ENCODE measurements at places on chromosomes 7 and 10.

DNA sequence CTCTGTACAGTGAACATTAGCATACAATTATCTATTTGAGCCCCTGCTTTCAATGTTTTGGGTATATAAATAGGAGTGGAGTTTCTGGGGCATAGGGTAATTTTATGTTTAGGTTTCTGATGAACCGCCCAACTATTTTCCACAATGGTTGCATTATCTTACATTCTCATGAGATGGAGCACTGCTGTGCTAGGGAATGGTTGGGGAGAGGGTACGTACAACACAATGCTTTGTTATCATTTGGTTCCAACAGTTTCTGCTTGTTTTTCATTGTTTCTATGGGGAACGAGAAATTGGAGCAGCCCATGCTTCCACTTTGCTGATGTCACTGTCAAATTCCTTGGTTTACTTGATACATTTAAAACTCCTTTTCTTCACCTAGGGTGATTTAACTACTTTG lies 1115.3 kb downstream of the REEP3 start:
- no peak for DNase-seq
- H3K4me1 ChIP-seq: no peaks in the 10 kb centered on the region
- no peaks in the 10 kb centered on the region for H3K27me3 ChIP-seq
- H3K4me3 ChIP-seq: no peak overlapping the region
- no peak overlapping the region for H3K27ac ChIP-seq
- no peaks in the 10 kb centered on the region for H3K36me3 ChIP-seq

DNA sequence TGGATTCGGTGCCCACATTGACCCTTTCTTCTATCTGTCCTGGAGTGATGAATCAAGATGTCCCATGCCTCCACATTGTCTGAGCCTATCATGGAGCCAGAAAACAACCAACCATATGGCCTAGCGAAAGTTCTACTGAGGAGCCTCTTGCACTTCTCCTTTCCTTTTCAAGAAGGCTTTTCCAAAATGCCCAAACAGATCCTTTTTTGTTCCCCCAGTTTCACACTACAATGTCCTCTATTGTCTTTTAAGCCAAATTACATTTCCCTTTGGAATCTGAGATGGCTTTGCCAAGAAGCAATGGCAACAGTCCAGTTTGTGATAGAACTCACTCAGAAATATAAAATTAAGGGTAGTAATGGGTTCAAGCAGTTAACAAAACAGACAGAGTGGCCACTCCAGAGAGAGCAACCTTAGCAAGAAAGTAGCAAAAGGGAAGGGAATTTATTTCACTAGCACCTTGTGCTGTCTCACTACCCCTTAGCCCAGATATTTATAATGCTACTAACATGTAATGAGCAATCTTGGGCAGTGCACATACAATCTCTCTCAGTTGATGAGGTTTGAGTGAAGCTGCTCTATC lies 194.6 kb upstream of the PDE1C start:
- DNase-seq: no peak
- H3K4me3 ChIP-seq: no peak overlapping the region
- H3K27me3 ChIP-seq: no peaks in the 10 kb centered on the region
- H3K36me3 ChIP-seq: no peaks in the 10 kb centered on the region
- no peak overlapping the region for H3K27ac ChIP-seq

DNA sequence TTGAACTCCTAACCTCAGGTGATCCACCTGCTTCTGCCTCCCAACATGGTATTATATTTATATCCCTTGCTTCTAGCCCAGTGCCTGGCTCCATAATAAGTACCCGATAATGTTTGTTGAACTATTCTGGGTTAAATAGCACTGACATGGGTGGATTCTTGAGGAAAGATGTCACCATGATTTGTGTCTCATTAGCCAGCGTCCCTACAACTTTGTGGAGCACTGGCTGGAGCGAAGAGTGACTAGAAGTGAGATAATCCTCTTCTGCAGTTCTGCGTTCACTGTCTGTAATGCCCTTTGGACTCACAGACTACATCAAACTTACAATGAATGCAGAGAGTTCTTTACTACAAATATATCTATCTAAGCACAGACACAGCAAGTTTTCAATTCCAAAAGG lies 16.9 kb upstream of the AKR1E2 start:
- H3K36me3 ChIP-seq: no peaks in the 10 kb centered on the region
- H3K4me3 ChIP-seq: no peak overlapping the region
- no peak for DNase-seq
- H3K4me1 ChIP-seq: no peaks in the 10 kb centered on the region

- H3K27me3 ChIP-seq: no peaks in the 10 kb centered on the region
- no peak overlapping the region for H3K4me3 ChIP-seq
- no peaks in the 10 kb centered on the region for H3K4me1 ChIP-seq
- no peaks in the 10 kb centered on the region for H3K36me3 ChIP-seq
Observed at GRCh38 chr10:90087197-90088023, 386.0 kb downstream of the KIF20B start.

DNA sequence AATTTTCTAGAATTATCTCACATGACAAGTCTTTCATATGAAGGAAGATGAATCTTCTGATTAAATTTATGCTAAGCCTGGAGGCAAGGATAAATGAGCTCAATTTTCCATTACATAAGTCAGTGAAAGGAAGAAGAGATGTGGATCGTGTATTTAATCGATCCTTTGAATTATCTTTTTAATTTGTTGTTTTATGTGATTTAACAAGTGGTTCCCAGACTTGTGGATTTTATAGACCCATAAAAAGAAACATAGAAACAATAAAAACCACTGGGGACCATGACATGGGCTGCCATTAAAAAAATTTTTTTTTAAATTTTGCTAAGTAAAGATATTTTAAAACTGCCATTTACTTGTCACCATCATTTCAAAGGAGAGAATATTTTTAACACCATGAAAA lies 45.0 kb downstream of the SLK start:
- H3K4me3 ChIP-seq: no peak overlapping the region
- no peaks in the 10 kb centered on the region for H3K4me1 ChIP-seq
- peaks cover 3% of the 10 kb centered on the region for H3K36me3 ChIP-seq
- no peak overlapping the region for H3K27ac ChIP-seq
- H3K27me3 ChIP-seq: no peaks in the 10 kb centered on the region

GRCh38 chr10:123568751-123569150 lies 97.4 kb upstream of the GPR26 start:
- no peak for DNase-seq
- H3K27me3 ChIP-seq: no peaks in the 10 kb centered on the region
- no peaks in the 10 kb centered on the region for H3K36me3 ChIP-seq
- H3K4me3 ChIP-seq: no peak overlapping the region

DNA sequence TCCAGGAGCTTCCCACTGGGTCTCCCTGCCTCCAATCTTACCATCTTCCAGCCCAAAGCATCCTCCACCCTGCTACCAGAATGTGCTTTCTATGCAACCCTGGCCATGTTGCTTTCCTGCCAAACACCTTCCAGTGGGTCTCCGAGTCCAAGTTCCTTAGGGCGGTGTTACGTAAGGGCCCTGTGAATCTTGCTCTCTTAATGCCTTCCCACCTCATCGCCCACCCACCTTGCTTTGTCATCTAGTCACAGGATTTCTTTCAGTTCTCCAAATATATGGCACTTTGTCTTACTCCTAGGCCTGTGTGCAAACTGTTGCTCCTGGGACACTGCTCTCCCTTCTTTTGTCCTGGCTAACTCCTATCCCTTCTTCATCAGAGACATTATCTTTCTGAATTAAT lies 344.5 kb downstream of the RPS24 start:
- H3K36me3 ChIP-seq: no peaks in the 10 kb centered on the region
- H3K4me1 ChIP-seq: no peaks in the 10 kb centered on the region
- H3K27me3 ChIP-seq: no peaks in the 10 kb centered on the region
- DNase-seq: no peak
- H3K27ac ChIP-seq: no peak overlapping the region
- H3K4me3 ChIP-seq: no peak overlapping the region

DNA sequence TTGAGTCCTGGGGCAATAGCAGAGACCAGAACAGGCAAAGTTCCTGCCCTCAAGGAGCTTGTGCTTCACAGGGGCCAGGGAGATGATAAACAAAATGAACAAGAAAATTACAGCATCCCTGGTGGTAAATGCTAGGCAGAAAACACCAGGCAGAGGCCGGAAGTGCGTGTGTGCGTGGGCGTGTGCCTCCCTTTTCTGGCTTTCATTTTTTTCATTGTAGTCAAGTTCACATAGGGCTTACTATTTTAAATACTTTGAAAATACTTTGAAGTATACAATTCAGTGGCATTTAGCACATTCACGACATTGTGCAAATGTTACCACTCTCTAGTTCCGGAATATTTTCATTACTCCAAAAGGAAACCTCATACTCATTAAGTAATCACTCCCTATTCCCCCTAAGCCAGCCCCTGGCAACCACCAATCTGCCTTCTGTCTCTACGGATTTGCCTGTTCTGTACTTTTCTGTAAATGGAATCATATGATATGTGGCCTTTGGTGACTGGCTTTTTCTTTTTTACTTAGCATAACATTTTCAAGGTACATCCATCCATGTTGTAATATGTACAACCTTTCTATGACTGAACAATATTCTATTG lies 88.1 kb upstream of the PDCD4 start:
- H3K27ac ChIP-seq: peak overlapping the region; percentile 7
- H3K27me3 ChIP-seq: no peaks in the 10 kb centered on the region
- no peaks in the 10 kb centered on the region for H3K4me1 ChIP-seq
- H3K4me3 ChIP-seq: no peak overlapping the region
- no peaks in the 10 kb centered on the region for H3K36me3 ChIP-seq

GRCh38 chr10:11007476-11008020 lies 10.1 kb upstream of the CELF2 start:
- DNase-seq: no peak
- H3K36me3 ChIP-seq: no peaks in the 10 kb centered on the region
- H3K27me3 ChIP-seq: no peaks in the 10 kb centered on the region
- no peak overlapping the region for H3K27ac ChIP-seq
- no peaks in the 10 kb centered on the region for H3K4me1 ChIP-seq
- H3K4me3 ChIP-seq: no peak overlapping the region

DNA sequence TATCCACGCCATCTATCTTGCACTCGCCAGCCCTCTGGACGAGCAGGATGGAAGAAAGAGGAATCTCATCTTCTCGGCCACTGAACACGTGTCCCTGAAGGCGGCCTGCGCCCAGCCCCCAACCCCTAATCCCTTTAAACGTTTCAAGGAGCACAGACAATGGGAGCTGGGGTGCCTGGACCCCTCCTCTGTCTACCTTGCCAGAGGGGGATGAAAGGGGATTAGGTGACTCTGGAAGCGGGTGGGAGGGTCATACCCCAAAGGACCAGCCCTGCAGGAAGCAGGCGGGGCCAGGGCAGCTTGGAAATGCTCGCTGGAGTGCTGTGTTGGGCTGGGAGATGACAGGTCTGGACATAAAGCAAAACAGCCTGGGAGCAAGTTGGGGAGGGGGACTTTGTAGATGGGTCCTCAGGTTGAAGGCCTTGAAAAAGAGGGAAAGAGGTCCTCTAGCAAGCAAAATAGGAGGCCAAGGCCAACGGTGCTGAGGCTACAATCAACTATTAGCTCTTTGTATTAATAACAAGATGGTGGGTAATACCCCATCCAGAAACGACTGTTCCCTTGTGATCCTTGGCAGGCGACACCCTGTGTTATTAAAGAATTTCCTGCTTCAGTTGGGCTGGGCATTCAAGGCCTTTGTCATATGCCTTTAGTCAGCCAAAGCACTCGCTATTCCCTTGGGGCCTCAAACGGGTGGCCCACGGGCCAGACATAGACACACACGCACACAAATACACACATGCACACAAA lies 126.5 kb upstream of the UNC5B start:
- H3K4me1 ChIP-seq: no peaks in the 10 kb centered on the region
- no peak overlapping the region for H3K27ac ChIP-seq
- H3K36me3 ChIP-seq: no peaks in the 10 kb centered on the region
- DNase-seq: no peak

DNA sequence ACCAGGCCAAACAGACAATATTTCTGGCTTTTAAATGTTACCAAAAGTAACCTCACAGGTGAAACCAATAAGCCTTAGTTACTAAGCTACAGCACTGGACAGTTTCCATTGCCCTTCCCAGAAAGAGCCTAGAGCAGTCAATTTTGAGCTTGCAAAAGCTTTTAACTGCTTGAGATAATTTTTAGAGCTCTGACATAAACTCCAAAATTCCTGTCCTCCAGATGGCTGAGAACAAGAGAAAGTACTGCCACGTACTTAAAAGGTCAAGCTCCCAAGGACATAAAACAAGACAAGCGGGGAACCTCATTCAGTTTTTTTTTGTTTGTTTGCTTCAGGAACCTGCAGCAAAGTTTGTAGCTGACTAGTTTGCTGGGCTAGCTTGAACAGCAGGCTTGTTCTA lies 54.1 kb downstream of the BBS9 start:
- no peaks in the 10 kb centered on the region for H3K4me1 ChIP-seq
- DNase-seq: no peak
- H3K4me3 ChIP-seq: no peak overlapping the region
- H3K27me3 ChIP-seq: no peaks in the 10 kb centered on the region
- H3K36me3 ChIP-seq: no peaks in the 10 kb centered on the region

DNA sequence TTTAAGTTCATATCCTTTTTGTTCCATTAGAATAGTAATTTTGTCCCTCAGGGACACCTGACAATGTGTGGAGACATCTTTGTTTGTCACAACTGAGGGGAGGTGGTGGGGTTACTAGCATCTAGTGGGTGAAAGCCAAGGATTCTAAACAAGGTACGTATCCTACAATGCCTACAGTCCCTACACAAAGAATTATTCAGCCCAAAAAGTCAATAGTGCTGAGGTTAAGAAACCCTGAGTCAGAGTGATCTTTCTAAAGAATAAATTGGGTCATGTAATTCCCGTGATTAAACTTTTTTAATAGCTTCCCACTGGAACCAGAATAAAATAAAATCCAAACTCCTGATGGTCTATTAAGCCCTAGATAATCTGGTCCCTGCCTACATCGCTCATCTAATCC lies 2.7 kb upstream of the ANXA7 start:
- peaks cover 15% of the 10 kb centered on the region for H3K4me1 ChIP-seq
- H3K27ac ChIP-seq: no peak overlapping the region
- DNase-seq: no peak
- H3K4me3 ChIP-seq: no peak overlapping the region
- no peaks in the 10 kb centered on the region for H3K36me3 ChIP-seq

GRCh38 chr7:72435366-72435765 lies 23.2 kb upstream of the CALN1 start:
- H3K4me3 ChIP-seq: no peak overlapping the region
- H3K27ac ChIP-seq: no peak overlapping the region
- DNase-seq: no peak
- no peaks in the 10 kb centered on the region for H3K4me1 ChIP-seq
- H3K27me3 ChIP-seq: no peaks in the 10 kb centered on the region
- H3K36me3 ChIP-seq: no peaks in the 10 kb centered on the region

DNA sequence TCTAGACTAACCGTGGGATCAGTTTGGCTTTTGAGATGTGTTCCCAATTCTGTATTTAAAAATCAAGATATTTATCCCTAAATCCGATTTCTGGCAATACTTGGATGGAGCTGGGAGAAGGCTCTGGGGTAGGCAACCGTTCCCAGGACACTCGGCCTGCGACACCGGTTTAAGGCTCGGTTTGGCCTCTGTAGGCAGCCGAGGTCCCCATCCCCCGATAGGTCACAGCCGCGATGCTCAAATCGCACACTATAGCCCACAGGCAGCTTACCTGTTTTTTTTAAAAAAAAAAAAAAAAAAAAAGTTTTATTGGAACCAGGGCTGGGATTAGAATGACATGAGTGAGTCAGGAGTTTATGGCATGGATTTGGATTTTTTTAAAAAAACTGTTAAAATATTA lies 729 bp upstream of the TAF3 start:
- H3K4me3 ChIP-seq: peak overlapping the region; percentile 79
- no peaks in the 10 kb centered on the region for H3K36me3 ChIP-seq
- no peak overlapping the region for H3K27ac ChIP-seq
- H3K27me3 ChIP-seq: no peaks in the 10 kb centered on the region
- DNase-seq: no peak

- H3K4me3 ChIP-seq: no peak overlapping the region
- no peak overlapping the region for H3K27ac ChIP-seq
- H3K27me3 ChIP-seq: no peaks in the 10 kb centered on the region
- H3K36me3 ChIP-seq: no peaks in the 10 kb centered on the region
- no peaks in the 10 kb centered on the region for H3K4me1 ChIP-seq
Observed at GRCh38 chr7:50538478-50538877, 26.7 kb downstream of the DDC start.
